ENCODE measurements at places on chromosomes 12 and 14.
A peak's percentile ranks its signal among the peaks of the same experiment; 100 is the strongest.

DNA sequence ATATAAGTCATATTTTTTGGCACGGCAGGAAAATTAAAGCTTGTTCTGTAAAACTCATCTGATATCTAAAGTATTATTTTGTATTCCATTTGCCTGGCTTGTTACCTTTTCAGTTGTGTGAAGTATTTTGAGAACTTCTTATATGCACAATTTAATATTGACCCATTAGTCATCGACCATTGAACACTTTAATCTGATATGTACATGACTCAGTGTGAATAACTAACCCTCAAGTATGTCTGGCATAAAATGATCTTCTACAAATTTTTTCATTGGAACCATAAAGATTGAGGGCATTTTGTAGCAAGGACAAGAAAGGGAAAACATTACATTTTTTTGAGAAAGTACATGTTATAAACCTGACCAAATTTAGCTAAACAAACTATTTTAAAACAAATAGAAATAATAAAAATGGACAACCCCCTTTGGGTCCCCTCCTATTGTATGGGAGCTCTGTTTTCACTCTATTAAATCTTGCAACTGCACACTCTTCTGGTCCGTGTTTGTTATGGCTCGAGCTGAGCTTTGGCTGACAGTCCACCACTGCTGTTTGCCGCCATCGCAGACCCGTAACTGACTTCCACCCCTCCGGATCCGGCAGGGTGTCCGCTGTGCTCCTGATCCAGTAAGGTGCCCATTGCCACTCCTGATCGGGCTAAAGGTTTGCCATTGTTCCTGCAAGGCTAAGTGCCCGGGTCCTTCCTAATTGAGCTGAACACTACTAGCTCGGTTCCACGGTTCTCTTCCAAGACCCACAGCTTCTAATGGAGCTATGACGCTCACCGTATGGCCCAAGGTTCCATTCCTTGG, 118.8 kb downstream of the SLC6A15 start:
- no peak for DNase-seq

- DNase-seq = no peak
These were observed 37.9 kb upstream of the PPM1A start for GRCh38 chr14:60211153-60211552.

DNA sequence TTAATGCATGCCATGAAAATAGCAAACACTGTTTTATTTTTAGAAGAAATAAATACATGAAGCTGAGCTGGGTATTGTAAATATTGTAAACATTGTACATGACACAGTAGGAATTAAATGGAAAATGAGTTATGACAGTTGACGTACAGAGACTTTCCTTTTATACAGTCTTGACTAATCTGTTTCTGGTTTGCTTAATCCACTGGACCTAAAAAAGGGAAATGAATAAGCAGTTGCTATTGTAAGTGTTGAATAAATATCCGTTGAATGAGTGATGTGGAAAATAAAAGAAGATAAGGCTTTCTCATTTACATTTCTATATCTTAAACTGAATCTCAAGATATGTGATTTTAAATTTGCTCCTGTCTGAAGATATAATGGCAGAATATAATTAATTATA, 15.0 kb downstream of the PMCH start:
- DNase-seq = no peak

- no peak for DNase-seq
These were observed 4.4 kb upstream of the TDRD9 start for GRCh38 chr14:103923863-103924262.

GRCh38 chr12:130961921-130962451, 8.3 kb downstream of the ADGRD1 start:
- DNase-seq = peak; percentile 18

DNA sequence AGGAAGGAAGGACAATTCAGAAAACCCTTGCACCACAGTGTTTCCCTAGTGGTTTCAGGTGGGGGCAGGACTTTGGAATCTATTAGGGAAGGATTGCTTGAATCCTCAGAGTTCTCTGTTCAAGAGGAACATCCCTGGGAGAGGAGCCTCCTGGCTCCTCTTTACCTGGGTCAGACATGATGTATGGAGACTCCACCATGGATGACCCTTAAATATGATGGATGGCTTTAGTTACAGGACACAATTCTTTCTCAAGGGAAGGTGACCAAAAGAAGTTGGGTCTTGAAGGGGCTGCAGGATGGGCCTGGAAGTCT, 396.6 kb downstream of the NRXN3 start:
- no peak for DNase-seq

GRCh38 chr14:84107835-84108343, 1422.1 kb upstream of the FLRT2 start:
- no peak for DNase-seq

- peak; percentile 18 for DNase-seq
These were observed 545 bp downstream of the PPFIA2 start for GRCh38 chr12:81758421-81759189.

GRCh38 chr12:74393272-74393671, 144.4 kb upstream of the ATXN7L3B start:
- DNase-seq = no peak

DNA sequence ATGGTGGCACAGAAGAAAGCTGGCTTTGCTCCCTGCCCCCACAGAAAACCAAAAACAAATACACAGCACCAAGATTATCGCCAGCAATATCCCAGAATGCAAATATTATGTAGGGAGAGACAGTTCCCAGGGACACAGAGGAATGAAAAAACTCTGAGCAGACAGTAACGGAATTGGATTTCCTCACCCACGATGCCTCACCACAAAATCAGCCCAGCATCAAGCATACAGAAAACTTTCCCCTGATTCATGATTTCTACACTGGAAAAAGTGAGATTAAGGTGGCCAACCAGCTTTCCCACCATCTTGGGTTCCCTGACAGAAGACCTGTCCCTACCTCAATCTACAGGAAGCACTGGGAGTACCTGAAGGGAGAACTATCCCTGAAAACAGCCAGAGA, 36.6 kb downstream of the PARP11 start:
- DNase-seq = no peak

- no peak for DNase-seq
These were observed 7.1 kb downstream of the PTHLH start for GRCh38 chr12:27965411-27965810.
